ENCODE measurements at places on chromosomes 6 and 20. TPM values are rescaled to one million over a fixed set of nuclear protein-coding genes. Genes with fewer than 3 reads are reported as not detected.

CLVS2 gene
- total RNA-seq, result not detected

HSPA12B gene
- total RNA-seq, result 19.4 TPM

CALHM6 gene
- total RNA-seq, result 2.4 TPM

C20orf202 gene
- not detected for total RNA-seq

HLA-G gene
- total RNA-seq, result 2.3 TPM
